ENCODE measurements at places on chromosomes 11 and 22.

DNA sequence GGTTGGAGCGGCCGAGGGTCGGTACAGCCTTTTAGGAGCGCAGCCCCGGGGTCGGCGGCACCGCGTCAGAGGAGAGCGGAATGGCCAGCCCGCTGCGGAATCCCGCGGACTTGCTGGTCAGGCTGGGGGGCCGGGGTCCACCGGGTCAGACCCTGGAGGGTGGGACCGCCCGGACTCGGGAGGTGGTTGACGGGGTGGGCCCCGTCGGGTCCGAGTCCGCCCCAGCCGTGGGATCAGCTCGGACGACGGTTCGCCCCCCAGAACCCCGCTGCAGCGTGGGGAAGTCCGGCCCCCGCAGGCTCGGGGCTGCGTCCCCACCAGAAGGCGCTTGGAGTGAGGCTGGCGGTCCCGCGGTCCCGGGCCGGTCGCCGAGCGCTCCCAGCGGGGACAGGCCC, 301 bp upstream of the ADM2 start:
- DNase-seq, result no peak

- no peak for DNase-seq
Observed at GRCh38 chr11:113174882-113175281, 139.5 kb upstream of the TTC12 start.

- DNase-seq, result no peak
Observed at GRCh38 chr11:47398551-47398950, 9.8 kb upstream of the SLC39A13 start.

DNA sequence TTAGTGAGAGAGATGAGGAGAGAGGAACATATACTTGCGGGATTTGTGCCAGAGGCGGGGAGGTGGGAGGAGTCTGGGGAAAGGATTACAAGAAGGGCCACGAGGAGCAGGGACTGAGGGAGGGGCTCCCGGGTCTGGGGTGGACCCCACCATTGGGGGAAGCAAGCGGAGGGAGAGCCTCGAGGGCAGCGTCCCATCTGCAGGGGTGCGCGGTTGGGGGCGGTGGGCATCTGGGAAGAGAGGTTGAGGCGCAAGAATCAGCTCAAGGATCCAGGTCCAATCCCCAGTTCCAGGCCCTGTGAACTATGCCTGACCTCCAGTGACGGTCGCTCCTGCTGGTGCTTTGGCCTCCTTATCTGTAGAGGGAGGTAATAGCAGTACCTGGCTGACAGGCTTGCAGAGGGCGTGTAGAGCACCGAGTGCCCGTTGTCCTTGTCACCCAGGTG, 38.0 kb downstream of the ADAMTS15 start:
- no peak for DNase-seq

DNA sequence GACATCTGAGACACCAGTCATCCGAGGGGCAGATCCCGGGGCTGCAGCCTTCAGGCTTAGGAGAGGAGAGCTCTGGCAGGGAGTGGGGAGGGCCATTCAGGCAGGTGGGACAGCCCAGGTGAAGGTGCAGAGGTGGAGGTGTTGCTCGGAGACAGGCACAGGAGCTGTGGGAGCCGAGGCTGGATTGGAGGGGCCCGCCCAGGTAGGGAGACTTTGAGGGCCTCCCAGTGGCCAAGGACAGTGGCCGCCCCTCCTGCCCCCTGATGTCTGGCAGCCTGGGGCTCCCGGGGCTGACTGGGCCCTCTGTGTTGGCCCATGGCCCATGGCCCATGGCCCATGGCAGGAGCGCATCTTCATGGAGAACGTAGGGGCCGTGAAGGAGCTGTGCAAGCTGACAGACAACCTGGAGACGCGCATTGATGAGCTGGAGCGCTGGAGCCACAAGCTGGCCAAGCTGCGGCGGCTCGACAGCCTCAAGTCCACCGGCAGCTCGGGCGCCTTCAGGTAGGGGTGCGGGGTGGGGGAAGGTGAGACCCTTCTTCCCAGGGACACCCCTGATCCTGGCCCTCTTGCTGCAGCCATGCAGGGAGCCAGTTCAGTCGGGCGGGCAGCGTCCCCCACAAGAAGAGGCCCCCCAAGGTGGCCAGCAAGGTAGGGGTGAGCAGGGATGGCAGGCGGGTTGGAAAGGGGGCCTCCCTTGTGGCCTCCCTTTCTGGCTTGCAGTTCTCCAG, 13.3 kb downstream of the TMEM258 start:
- DNase-seq, result no peak

DNA sequence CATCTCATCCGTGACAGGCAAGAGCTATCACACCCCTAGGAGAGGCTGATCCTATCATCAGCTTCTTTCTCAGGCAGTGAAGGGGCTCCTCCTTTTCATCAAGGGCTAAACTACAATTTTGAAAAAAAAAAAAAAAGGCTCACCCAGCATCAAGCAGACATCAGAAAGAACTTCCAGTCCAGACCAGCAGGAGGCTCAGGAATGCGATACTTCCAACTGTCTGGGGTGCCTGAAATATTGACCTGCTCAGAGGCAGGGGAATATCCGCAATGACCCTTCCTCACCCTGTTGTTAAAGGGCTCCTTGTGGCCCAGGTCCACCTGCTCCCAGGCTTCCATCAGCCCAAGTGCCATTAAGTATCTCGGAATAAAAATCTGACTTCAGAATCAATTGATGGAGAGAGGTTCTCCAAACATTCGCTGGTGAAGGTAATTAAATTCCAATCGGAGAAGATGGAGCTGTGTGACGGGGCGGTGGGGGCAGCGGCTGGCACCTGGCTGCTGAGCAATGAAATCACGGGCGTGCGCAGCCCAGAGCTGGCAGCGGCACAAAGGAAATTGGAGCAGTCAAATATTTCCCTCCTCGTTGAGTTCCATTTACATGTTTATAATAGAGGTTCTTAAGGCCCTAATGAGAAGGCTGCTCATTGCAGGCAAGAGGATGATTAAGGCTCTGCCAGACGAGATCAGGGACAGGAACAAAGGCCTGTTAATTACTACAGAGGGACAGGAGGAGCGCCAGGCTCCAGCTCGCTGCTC, 69.0 kb upstream of the THY1 start:
- no peak for DNase-seq

DNA sequence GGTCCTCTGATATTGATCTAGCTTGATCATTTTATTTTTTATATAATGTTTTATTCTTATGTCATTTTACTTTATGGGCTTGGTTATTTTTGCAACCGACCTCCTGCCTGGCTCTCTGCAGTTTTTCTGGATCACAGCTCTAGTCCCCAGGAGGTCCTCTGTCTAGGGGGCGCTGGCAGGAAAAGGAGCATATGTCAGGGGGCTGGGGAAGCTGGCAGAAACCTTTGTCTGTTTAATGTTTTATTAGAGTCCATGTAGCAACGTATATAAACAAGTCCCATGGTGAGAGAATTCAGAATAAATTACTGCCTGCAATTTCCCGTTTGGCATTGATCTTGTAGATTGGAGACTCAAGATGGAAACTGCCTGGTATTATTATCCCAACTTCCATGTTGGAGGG, 133.5 kb upstream of the ZBED5 start:
- DNase-seq, result no peak

Measured in nucleus accumbens (tissue), 56 donors.